ENCODE measurements at places on chromosomes 12 and 14.

GRCh38 chr14:90373887-90374286 is 22.9 kb upstream of the CALM1 start:
- DNase-seq = no peak

DNA sequence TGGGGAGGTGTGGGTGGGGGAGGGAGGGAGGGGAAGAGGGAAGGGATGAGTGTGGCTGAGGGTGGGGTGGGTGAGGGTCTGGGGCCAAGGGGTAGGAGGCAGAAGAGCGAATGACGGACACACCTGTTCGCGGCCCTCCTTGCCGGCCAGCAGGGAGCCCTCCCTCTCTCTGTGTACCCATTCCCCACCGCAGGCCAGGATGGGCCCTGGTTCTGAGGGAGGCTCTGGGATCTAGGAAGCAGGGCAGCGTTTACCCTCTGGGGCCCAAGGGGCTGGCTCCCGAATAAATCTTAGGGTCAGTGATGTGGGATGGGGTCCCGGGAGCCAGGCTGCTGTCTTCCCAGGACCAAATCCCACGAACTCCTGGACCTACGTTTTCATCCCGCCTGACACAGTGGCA is 46.0 kb upstream of the ESRRB start:
- DNase-seq = no peak

- DNase-seq = no peak
Observed at GRCh38 chr12:117662620-117663395, 301.4 kb upstream of the NOS1 start.

GRCh38 chr14:20327005-20327869 is 5.8 kb downstream of the CCNB1IP1 start:
- DNase-seq = no peak

DNA sequence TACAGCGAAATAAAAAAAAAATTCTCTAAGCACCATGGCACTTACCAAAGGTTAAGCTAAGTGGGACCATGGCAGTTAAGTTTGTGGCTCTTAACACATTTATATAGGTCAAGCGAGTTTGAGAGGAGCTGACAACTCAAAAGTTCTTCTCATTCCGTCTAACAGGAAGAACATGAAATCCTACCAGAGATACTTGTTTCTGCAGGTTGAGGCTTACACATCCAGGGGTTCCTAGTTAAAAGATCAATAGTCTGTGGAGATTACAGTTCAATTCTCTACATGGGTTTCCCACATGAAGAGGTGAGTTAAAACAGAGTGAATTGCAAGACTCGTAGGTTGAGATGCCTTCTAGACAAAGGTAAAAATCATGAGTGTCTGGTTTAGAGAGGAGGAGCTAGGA is 142.6 kb downstream of the EMP1 start:
- DNase-seq = no peak

DNA sequence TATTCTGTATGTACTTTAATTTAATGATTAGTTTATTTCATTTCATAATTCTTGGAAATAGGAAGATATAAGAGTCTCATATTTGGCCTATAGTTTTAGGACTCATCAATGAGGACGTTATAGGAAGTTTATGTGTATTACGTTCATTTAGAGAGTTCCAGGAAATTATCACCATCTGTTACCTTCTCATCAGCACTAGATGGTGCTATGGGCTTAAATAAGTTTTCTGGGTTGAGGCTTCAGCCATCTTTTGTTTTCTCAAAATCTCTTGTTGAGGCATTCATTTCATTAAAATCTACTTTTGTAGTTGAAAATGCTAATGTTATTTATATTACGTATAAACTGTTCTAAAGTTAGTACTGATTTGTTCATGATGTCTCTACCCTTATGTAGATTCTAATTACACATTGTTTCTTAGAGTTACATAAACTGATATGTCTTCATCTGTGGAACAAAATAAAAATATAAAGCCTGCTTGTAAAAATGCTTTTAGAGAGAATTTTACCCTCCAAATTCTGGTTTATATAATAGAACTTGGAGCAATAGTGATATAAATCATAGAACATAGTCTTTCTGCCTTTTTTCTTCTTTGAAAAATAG is 89.2 kb downstream of the CFAP54 start:
- DNase-seq = no peak

- DNase-seq = no peak
Observed at GRCh38 chr12:68038650-68039049, 49.4 kb downstream of the IFNG-AS1 start.
